ENCODE measurements at places on chromosomes 6 and 20.

GRCh38 chr20:31630187-31630790, 7.4 kb upstream of the COX4I2 start:
- no peak for DNase-seq

DNA sequence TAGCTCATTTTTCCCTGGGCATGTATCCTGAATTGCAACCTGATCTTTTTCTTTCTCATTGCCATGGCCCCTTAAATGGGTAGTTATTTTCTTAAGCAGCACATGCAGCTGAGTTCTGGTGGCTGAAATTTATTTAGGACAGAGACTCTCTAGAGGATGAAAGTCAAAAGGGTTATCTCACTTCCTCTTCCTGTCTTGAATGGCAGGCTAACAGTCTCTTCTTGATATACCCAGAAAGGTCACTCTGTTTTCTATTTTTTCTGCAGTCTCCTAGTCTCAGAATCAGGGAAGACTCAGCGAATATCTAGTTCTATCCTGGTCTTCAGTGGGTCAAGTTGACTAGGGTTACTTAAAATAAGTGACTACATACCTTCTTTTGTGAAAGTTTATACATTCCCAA, 243.3 kb downstream of the EPHA7 start:
- no peak for DNase-seq

GRCh38 chr6:121216928-121217327, 117.4 kb downstream of the TBC1D32 start:
- DNase-seq: no peak

- no peak for DNase-seq
These were observed 12.2 kb downstream of the BACH2 start for GRCh38 chr6:90284236-90285041.

- no peak for DNase-seq
These were observed 85.1 kb downstream of the GJA1 start for GRCh38 chr6:121520337-121521163.
